HFFc6 (cell line): ENCODE measurements at places on chromosomes 7 and 10. TPM values are rescaled to one million over a fixed set of nuclear protein-coding genes. Genes with fewer than 3 reads are reported as not detected.

Gene HKDC1
- 0.28 to 0.41 TPM (median 0.36 TPM) in 3 replicates for total RNA-seq

Gene MYOF
- total RNA-seq, result 408 to 545 TPM (median 511 TPM) in 3 replicates

Gene VENTX
- total RNA-seq, result not detected in 3 replicates

Gene UNCX
- total RNA-seq, result not detected in 3 replicates

Gene GBX1
- total RNA-seq, result not detected in 3 replicates

Gene GIMAP8
- total RNA-seq, result not detected in 2 replicates

Gene VIPR2
- not detected in 3 replicates for total RNA-seq

Gene STEAP4
- not detected in 3 replicates for total RNA-seq

Gene ASZ1
- total RNA-seq, result not detected in 2 replicates

Gene NAT16
- total RNA-seq, result not detected in 3 replicates

Gene SYCE1
- not detected in 2 replicates for total RNA-seq

Gene GATAD1
- total RNA-seq, result 12.1 to 16.6 TPM (median 15.4 TPM) in 3 replicates

Gene ST8SIA6
- not detected in 3 replicates for total RNA-seq

Gene ZNF92
- total RNA-seq, result 3.8 to 5.2 TPM (median 4.7 TPM) in 3 replicates

Gene NPC1L1
- not detected in 3 replicates for total RNA-seq

DNA sequence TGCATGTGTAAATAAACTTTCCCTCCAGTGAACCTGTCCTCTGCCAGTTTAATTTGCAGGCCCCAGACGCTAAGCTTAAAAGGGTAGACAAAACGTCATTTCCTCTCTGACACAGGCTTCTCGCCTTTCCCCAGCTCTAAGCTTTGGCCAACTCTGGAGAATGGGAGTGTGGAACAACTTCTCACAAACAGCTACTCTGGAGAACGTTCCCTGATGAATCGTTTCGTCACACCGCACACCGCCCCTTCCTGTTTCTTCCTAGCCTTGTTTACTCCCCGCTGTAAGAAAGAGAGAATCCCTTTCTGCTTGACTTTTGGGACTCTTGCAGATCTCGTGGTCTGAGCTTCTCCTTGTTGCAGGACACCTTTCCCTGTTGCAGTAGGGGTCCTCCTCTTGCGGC, 564.2 kb downstream of the TCERG1L start:
- H3K4me1 ChIP-seq, result no peaks in the 10 kb centered on the region
- no peak overlapping the region for H3K4me3 ChIP-seq
- H3K36me3 ChIP-seq, result peaks cover 17% of the 10 kb centered on the region
- no peak overlapping the region for H3K27ac ChIP-seq
- H3K27me3 ChIP-seq, result peaks cover 2% of the 10 kb centered on the region

- DNase-seq, result no peak
- H3K4me1 ChIP-seq, result peaks cover 26% of the 10 kb centered on the region
- 0 out of 2 replicates have a peak, but pooled peaks cover 2% of the 10 kb centered on the region for H3K27me3 ChIP-seq
Measured at GRCh38 chr10:104250371-104250770, 4.3 kb upstream of the GSTO1 start.

- H3K4me3 ChIP-seq, result no peak overlapping the region
- peaks cover 11% of the 10 kb centered on the region; the same call in 1 of the 2 replicates for H3K4me1 ChIP-seq
- no peaks in the 10 kb centered on the region for H3K36me3 ChIP-seq
- no peak for DNase-seq
- H3K27me3 ChIP-seq, result peaks cover 5% of the 10 kb centered on the region
Measured at GRCh38 chr10:13560597-13560996, 26.2 kb upstream of the PRPF18 start.

DNA sequence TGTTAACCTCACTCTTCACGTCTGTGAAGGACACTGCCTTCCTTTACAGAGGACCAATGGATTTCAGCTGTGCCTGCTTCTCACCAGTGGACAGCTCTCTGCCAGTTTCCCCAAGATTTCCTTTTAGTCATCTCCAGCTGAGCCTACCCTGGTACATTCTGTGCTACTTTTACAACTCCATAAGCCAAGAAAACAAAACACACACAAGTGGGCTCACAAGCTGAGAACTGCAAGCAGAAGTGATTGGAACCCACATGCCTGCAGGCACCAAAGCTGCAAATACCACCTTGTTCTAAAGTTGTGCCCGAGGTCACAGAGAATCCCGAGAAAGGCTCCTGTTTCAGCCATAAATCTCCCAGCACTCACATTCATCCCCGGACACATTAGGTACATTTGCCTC, 636.8 kb downstream of the PHTF2 start:
- H3K27me3 ChIP-seq, result no peaks in the 10 kb centered on the region; the same call in none of the 2 replicates
- no peak overlapping the region for H3K4me3 ChIP-seq
- no peak for DNase-seq
- H3K27ac ChIP-seq, result no peak overlapping the region

- no peak for DNase-seq
- H3K27me3 ChIP-seq, result peaks cover 15% of the 10 kb centered on the region
- H3K4me1 ChIP-seq, result peaks cover 5% of the 10 kb centered on the region
- no peak overlapping the region; the same call in 1 of the 2 replicates for H3K4me3 ChIP-seq
- H3K36me3 ChIP-seq, result no peaks in the 10 kb centered on the region
Measured at GRCh38 chr10:22278441-22278782, 37.8 kb upstream of the COMMD3 start.

DNA sequence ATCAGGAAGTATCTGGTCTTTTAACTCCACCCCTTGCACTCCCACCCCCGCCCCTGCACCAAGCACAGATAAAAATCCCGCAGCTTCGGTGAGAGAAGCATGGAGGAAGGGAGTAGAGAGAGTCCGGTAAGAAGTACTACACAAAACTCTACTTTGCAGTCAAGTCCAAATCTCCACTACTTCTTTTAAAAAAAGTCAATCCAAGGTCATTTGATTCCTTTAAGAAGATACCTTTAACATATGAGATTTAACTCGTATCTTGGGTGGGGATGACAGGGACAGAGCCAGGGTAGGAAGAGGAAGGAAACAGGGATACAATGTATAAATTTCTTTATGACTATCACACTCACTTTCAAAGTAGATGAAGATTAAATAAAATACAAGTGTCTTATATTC, 132.1 kb downstream of the NRBF2 start:
- H3K27ac ChIP-seq, result peak overlapping the region; percentile 84

GRCh38 chr10:125756196-125756595, 19.4 kb downstream of the MMP21 start:
- H3K27ac ChIP-seq, result no peak overlapping the region
- H3K4me3 ChIP-seq, result no peak overlapping the region
- H3K27me3 ChIP-seq, result no peaks in the 10 kb centered on the region
- peaks cover 60% of the 10 kb centered on the region for H3K36me3 ChIP-seq
- DNase-seq, result no peak
- no peaks in the 10 kb centered on the region for H3K4me1 ChIP-seq

- H3K27me3 ChIP-seq, result no peaks in the 10 kb centered on the region
- H3K27ac ChIP-seq, result no peak overlapping the region
- peaks cover 38% of the 10 kb centered on the region for H3K4me1 ChIP-seq
- H3K36me3 ChIP-seq, result no peaks in the 10 kb centered on the region
Measured at GRCh38 chr10:11879387-11880094, 56.4 kb downstream of the PROSER2 start.

GRCh38 chr10:13712837-13713581, 126.2 kb downstream of the PRPF18 start:
- peaks cover 92% of the 10 kb centered on the region for H3K4me1 ChIP-seq
- H3K27me3 ChIP-seq, result peaks cover 4% of the 10 kb centered on the region; the same call in 1 of the 2 replicates
- H3K4me3 ChIP-seq, result peak overlapping the region; percentile 37
- H3K36me3 ChIP-seq, result peaks cover 22% of the 10 kb centered on the region

DNA sequence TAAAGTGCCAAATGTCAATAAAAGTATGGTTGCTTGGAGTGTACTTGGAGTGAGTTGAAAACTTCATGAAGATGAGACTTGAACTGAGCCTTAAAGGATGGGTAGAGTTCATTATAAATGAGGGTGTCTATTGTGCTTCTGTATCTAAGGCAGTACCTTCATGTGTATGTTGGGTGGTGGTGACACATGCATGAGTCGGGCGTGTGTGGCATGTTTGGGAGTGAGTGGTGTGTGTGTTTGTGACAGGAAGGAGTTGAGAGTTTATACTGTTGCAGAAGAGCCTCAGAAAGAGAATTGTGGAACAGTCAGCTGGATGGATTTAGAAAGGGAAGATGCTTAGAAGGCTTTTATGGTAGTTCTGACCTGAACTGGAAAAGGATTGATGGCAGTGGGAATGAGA, 6.0 kb upstream of the ZRANB1 start:
- H3K36me3 ChIP-seq, result peaks cover 5% of the 10 kb centered on the region; the same call in 1 of the 2 replicates
- no peaks in the 10 kb centered on the region for H3K27me3 ChIP-seq
- peaks cover 31% of the 10 kb centered on the region for H3K4me1 ChIP-seq
- no peak overlapping the region for H3K4me3 ChIP-seq

- H3K4me1 ChIP-seq, result peaks cover 95% of the 10 kb centered on the region
- no peak for DNase-seq
- peak overlapping the region; percentile 74 for H3K4me3 ChIP-seq
- H3K27ac ChIP-seq, result peak overlapping the region; percentile 93
- peaks cover 83% of the 10 kb centered on the region for H3K27me3 ChIP-seq
Measured at GRCh38 chr7:130875265-130875741, 141.3 kb upstream of the KLF14 start.

- peaks cover 9% of the 10 kb centered on the region for H3K4me1 ChIP-seq
- H3K36me3 ChIP-seq, result peaks cover 35% of the 10 kb centered on the region
- no peak overlapping the region for H3K27ac ChIP-seq
Measured at GRCh38 chr10:77341055-77341454, 296.6 kb downstream of the KCNMA1 start.

DNA sequence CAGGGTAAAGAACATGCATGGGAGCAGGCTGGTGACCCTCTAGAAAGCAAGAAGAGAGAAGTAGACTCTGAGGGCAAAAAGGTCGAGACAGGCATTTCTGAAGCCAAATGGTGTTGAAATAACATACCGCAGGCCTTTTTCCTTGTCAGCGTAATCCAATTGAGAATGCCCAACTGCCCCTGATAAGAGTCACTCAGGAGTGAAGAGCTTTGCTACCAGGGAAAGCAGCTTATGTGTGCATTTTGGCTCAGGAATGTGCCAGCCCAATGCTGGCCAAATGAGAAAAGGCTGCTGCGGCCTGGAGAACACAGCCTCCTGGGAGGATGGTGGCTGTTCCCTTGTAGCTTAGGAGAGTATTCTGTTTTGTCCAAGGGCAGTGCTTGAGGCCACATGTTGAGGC, 61.4 kb upstream of the NFKB2 start:
- H3K36me3 ChIP-seq, result peaks cover 29% of the 10 kb centered on the region
- H3K4me3 ChIP-seq, result no peak overlapping the region
- no peak for DNase-seq
- H3K27me3 ChIP-seq, result no peaks in the 10 kb centered on the region; the same call in 1 of the 2 replicates
- H3K27ac ChIP-seq, result no peak overlapping the region; the same call in 1 of the 2 replicates
- peaks cover 8% of the 10 kb centered on the region; the same call in 1 of the 2 replicates for H3K4me1 ChIP-seq

- H3K27ac ChIP-seq, result no peak overlapping the region
- no peak overlapping the region for H3K4me3 ChIP-seq
- no peaks in the 10 kb centered on the region for H3K4me1 ChIP-seq
- no peak for DNase-seq
- H3K36me3 ChIP-seq, result no peaks in the 10 kb centered on the region
Measured at GRCh38 chr7:65338346-65338745, 35.3 kb upstream of the ZNF92 start.

DNA sequence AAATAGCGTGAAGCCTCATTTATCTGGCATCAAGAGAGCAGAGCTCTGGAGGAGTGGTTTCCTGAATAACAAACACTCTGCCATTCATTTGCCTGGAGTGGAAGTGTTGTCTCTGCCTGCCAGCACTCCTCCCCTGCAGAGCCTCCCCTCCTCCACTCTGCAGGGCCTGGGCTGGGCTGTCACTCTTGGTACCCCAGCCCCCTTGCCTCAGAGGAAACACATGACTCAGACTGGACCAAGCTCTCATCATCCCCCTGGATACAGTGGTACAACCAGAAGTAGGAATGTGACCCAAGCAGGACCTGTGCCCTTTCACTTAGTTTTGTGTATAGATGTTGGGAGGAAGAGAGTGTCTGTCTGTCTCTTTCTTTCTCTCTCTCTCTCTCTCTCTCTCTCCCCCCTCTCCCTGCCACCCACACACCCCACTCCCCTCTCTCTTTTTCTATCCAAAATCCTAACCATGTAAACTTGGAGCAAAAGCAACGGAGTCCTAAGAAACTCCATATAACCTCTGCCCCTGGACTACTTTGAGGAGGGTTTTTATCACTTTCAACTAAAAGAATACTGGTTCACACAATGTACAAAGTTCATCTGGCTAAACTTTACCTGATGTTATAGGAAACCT, 43.9 kb downstream of the DOCK4 start:
- no peaks in the 10 kb centered on the region; the same call in 1 of the 2 replicates for H3K27me3 ChIP-seq
- H3K4me3 ChIP-seq, result no peak overlapping the region
- H3K4me1 ChIP-seq, result peaks cover 25% of the 10 kb centered on the region
- no peak for DNase-seq
- no peak overlapping the region for H3K27ac ChIP-seq
- no peaks in the 10 kb centered on the region for H3K36me3 ChIP-seq
